ENCODE measurements at places on chromosomes 3 and 15. TPM values are rescaled to one million over a fixed set of nuclear protein-coding genes. Genes with fewer than 3 reads are reported as not detected.

The ABTB1 gene
- 23.6 TPM for total RNA-seq

GRCh38 chr15:56390739-56391267 lies 25.6 kb downstream of the TEX9 start:
- peak; percentile 57 for ATAC-seq

The AGBL1 gene
- 0.19 TPM for total RNA-seq

- ATAC-seq, result no peak
These were observed 178.9 kb downstream of the KCNMB2 start for GRCh38 chr3:178714925-178715832.

DNA sequence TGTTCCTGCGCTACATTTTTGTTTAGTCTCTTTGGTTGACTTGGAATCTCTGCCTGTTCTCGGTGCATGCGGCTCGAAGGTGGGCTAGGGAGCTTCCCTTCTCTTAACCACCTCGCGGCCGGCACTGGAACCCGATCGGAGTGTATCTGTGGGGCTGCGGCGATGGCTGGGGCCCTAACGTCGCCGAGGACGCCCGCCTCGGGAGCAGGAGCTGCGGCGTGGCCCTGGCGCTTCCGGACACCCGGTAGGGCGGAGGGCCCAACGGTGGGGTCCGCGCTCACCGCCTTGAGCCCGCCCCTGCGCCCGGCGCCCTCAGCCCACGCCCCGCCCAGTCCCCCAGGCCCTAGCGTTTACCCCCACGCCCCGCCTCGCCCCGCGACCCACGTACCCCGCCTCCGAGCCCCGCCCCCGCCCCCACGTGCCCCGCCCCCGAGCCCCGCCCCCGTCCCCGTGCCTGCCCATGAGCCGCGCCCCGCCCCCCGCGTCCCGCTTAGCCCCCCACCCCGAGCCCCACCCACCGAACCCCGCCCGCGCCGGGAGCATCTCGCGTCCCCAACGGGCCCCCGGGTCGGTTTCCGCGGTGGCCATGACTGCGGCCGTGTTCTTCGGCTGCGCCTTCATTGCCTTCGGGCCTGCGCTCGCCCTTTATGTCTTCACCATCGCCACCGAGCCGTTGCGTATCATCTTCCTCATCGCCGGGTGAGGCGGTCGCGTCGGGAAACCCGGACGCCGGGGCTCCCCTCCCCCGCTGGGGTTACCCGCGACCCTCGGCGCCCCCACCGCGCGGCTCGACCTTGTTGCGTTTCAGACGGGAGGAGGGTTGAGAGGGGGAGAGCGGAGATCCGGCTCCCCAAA lies at the start of gene APH1B:
TSS of gene APH1B (plus strand) at position 568 of the 855 bp plus-strand sequence. CDS start at position 587, 19 bp downstream.
- ATAC-seq, result peak; percentile 88

All from activated T-helper 17 cell treated with anti-CD3 and anti-CD28 coated beads, Interleukin-2, amount 50 U/mL, for 72 hours (primary cell).